Uterus (tissue), 4 donors: ENCODE measurements at places on chromosomes 2 and 18.

DNA sequence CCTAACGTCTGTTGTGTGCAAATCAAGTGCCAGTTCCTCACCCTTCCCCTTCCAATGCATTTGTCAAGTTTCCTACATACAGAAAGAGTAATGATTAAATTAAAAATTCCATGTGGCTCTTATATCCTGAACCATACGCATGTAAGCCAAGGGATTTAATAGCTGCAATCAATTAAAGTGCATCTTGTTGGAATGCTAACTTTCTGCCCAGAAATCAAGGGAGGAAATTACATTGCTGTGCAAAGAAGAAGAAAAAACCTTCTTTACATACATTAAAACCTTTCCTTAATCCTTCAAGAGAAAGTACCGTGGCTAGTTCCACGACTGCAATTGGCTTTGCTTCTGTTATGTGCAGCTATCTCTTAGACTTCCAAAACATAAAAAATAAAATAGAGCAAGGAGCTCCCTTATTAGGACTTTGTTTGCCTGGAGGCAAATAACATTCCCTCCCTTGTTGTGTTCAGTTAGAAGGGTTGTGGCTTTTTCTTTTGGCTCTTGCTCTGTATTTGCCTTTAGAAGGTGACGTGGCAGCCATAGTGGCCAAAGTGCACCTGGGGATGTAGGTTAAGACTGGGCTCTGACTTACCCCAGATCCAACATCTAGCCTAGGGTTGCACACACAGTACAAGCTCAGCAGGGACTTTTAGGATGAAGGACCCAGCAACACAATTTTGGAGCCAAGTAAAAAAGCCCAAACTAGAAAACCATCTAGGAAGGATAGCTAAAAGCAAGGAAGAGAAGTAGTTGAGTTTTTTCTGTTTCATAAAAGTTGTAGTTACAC is 158.3 kb downstream of the ANTXR1 start:
- DNase-seq = no peak

DNA sequence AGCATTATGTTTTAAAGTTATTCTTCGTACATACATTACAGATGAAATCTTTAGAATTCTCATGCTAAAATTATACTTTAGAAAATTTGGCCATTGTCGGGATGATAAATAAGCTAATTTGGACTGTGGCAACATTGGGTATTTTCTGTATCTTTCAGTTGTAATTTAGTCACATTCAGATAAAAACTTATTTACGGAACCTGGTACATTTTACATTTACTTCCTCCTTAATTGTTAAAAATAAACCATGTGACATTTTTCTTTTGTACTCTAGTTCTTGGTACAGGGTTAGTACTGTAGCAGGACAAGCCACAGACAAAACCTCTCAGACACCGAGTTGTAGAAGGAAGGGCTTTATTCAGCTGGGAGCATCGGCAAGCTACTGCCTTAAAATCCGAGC is 4.2 kb downstream of the CNDP2 start:
- no peak for DNase-seq

GRCh38 chr2:233960203-233960602 is 43.0 kb downstream of the TRPM8 start:
- DNase-seq = no peak

DNA sequence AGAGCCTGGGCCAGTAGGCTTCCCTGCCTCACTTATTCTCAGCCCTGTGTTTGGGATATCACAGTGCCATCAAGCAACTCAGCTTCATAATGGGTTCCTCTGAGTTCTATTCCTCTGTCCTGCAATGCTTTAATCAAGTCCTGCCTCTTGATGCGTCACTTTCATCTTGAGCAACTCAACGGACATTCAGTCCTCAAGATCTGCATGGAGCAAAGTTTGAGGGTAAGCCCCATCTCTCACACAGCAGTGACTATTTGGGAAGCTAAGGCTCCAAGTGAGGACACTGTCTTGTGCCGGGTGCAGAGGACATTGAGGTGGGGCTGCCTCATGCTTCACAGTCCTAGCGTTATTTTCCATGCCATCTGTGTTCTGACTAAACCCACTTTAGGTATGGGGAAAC is 50.9 kb upstream of the PLB1 start:
- no peak for DNase-seq

GRCh38 chr2:9844036-9844483 is 786 bp downstream of the TAF1B start:
- DNase-seq = no peak

GRCh38 chr18:52933356-52933755 is 593.4 kb downstream of the DCC start:
- DNase-seq = no peak

DNA sequence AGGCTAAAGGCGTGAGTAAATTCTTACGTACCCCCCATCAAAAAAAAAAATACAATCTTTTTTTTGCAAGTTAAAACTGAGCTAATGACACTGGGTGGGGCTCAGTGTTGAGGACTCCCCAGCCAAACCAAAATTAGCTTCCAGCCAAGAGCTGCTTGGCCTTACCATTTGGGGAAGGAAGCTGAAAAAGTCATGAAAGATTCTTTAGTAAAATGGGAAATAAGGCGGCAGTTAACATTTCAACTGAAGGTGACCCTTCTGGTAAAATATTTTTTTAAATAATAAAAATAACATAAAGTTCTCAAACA is 16.4 kb downstream of the SMAD7 start:
- DNase-seq = no peak
